ENCODE measurements at places on chromosomes 5 and 9.

DNA sequence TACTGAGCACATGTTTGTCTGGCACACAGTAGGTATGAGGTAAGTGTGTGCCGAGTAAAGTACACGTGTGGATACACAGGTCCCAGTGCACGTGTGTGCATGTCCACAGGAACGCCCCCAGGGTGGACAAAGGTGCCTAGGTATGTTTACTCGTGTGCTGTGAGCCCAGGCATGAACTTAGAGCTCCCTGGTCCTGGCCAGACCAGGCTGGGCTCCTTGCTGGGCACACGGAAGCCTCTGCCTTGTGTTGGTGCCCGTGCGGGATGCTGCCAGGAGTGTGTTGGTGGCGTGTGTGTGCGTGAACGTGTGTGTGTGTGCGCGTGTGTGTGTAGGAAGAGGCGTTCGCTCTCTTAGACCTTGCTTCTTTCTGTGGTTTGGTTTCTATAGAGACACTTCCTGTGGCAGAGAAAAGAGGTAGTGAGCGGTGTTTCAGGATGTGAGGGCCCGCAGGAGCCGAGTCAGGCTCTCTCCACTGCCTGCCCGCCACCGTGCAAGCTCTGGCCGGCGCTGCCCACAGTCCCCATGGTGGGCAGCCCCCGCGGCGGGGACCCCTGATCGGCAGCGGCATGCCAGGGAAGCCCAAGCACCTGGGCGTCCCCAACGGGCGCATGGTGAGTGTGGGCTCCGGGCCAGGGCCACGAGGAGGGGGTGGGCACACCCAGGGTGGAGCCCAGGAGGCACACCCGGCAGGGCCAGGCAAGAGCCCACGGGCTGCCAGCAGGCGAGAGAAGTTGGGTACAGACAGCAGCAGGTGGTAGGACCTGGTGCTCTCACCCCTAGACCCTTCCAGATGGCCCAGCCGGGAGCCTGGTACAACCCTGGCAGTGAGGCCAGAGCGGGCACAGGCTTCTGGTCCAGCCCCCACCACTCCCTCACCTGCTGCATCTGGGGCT is at the start of gene RGS14:
Gene RGS14 (plus strand): TSS at position 466 of the 893 bp plus-strand sequence. CDS start 101 bp downstream, at position 567.
- DNase-seq = peak; percentile 91

DNA sequence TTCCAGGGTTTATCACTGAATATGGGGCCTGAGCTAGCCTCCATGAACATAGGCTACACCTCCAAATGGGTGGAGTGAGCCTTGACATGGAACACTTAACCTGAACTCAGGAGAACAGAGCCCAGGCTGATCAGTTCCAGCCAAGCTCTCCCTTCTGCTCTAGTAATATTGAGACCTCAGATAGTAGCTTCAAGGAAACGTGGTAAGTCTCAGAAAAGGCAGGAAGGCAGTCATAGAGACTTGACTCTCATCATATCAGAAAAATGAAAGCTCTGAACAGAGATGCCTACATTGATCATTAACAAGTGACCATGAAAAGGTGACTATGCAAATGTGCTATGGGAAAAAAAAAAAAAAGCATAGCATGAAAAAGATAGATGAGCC is 40.5 kb upstream of the MYO10 start:
- no peak for DNase-seq

DNA sequence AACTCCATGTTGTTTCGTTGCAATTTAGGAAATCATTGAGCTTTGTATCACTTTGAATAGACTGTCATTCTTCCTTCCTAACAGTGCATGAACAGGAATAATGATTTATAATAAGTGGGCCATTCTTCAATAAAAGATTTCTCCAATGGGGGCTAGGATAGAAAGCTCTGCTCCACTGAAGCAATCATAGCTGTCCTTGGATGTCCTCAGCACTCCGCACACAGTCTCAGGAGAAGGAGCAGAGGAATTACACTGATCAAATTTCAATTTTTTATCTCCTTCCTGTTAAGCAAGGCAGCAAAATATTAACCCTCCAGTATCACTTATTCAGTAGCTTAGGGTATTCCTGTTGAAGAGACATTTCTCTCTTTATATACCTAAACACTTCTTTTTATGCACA is 532.7 kb upstream of the ST8SIA4 start:
- no peak for DNase-seq

- no peak for DNase-seq
Measured at GRCh38 chr5:167578977-167579692, 712.3 kb upstream of the WWC1 start.

DNA sequence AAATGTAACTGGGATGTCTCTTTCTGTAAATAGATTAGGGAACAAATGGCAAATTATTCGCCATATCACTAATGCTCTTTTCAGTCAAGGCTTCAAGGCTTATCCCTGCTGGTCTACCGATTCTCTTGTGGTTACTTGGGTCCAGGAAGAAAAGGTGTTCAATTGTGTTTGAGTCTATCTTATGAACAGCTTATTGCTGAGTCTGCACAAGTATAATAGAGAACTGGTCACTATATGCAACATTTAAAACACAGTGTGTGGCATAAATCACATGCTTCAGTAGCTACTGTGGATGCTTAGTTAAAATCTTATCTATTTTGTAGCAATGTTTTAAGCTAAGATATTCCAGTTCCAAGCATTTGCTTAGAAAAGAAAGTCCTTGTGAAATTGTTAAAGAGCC is 274.2 kb upstream of the FAM174A start:
- no peak for DNase-seq

DNA sequence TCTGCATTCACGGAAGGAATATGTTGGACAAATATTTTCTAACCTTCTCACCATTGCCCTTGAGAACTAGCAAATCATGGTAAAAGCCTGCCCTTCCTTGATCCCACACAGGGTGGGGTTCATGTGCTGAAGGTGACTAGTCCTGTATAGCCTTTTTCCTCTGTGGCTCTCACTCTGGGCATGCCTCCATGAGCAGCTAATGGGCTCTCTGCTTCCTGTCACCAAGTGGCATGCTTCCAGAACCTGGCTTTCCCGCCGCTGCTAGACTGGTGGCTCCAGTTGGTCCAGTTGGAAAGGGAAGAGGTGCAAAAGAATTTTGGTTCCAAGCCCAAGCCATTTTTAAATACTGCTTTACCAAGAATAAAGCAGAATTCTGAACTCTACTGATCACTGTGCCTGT is 35.5 kb downstream of the FBXO10 start:
- DNase-seq = no peak

GRCh38 chr5:38793099-38793498 is 52.7 kb upstream of the OSMR start:
- DNase-seq = no peak

DNA sequence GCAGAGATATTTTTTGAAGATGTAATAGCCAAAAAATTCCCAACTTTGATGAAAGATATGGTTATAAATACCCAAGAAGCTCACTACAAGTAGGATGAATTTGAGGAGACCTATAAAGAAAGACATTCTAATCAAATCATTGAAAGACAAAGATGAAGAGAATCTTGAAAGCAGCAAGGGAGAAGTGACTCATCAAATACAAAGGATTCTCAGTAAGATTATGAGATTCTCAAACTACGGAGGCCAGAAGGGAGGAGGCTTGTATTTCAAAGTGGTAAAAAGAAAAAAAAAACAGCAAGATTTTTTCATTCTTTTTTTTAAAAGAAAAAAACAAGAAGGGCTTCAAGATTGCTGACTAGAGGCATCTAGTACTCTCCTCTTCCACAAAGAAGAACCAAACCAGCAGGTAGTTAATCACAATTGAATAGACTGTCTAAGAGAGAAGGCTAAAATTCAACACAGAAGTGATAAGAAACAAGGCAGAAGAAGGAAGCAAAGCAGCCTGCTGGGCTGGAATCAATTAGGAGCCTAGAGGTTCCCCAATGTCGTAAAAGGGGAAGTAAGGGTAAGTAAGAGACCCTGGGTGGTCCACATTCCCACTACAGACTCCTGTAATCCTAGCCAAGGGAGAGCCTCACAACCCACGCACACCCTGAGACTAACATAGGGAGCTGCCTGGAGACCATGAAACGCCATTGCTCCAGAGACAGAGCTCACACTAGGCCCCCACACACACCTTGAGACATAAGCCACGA is 59.1 kb upstream of the NIPAL4 start:
- DNase-seq = no peak

- no peak for DNase-seq
Measured at GRCh38 chr9:82021198-82021597, 32.6 kb downstream of the SPATA31D1 start.

GRCh38 chr5:179243333-179243732 is 101.9 kb downstream of the ADAMTS2 start:
- peak; percentile 15 for DNase-seq

DNA sequence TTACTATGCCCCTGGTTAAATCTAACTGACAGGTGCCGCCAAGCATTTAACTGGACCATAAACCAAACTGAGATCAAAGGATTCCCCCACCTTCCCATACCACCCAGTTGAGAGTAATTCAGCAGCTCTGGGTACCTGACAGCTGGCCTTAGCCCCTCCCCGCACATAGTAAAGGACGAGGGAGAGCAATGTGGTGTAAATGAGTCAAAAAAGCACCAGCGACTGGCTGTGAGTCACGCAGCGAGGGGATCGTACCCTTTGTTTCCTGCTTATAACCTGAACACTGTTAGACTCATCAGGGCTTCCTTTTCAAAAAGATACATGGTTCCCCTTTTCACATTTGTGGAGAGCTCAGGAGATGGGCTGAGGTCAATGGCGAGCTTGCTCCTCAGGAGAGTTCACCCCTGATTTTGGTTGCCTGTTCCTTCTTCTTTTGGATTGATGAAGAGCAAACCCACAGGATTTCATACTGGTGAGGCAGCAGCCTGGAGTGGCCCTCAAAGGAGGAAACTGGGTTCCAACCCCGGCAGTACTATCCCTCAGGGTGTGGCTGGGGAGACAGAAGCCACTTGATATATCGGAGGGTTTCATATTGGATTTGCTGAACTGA is 71.5 kb downstream of the ANKRD33B start:
- DNase-seq = peak; percentile 88

- no peak for DNase-seq
Measured at GRCh38 chr9:127330501-127330900, 65.9 kb downstream of the GARNL3 start.

GRCh38 chr9:4662989-4663792 is 1.1 kb downstream of the PLPP6 start:
- no peak for DNase-seq

DNA sequence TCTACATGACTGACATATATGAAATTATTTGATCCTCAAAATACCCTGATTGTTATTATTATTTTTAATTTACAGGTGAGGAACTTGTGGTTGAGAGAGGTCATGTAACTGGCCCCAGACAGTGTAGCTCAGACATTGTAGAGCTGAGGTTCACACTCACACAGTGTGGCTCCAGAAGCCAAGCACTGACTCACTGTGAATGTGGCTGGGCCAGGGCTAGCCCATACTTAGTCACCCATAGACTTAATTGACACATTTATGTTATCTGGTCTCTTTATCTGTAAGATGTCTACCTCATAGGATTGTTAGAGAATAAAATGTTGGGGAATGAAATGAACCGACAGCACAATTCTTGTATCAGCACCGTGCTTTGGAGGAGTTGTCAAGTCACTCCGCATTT is 24.9 kb upstream of the CCDC112 start:
- DNase-seq = no peak

DNA sequence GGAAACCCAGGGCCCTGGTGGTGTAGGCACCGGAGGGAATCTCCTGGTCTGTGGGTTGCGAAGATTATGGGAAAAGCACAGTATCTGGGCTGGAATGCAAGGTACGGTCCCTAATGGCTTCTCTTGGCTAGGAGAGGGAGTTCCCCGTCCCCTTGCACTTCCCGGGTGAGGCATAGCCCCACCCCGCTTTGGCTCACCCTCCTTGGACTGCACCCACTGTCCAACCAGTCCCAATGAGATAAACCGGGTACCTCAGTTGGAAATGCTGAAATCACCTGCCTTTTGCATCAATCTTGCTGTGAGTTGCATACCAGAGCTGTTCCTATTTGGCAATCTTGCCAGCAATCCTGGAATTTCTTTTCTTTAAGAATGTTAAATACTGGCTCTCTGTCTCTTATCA is 1429.1 kb downstream of the MAT2B start:
- no peak for DNase-seq

DNA sequence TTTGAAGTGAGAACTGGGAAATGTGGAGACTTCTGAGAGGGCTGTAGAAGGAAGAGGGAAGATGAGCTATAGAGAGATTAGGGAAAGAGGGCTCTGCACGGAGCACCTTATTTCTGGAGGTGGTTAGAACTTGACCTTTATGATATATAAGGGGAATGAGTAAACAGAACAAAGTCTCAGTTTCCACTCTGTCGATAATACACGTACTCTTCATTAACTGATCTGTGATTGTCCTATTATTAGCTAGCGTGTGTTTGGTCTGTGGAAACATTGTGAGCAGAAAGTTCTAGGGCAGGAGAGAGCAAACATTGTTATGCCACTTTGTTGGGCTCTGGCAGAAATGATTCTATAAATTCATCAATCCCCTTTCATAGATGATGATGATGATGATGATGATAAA is 118.5 kb downstream of the UGCG start:
- no peak for DNase-seq

GRCh38 chr9:10411272-10411671 is 201.5 kb downstream of the PTPRD start:
- DNase-seq = no peak

- DNase-seq = no peak
Measured at GRCh38 chr9:79447762-79448161, 124.0 kb upstream of the TLE4 start.

- no peak for DNase-seq
Measured at GRCh38 chr9:114497727-114498382, 7.4 kb downstream of the WHRN start.

GRCh38 chr5:77316871-77317661 is 106.6 kb downstream of the PDE8B start:
- DNase-seq = no peak

- no peak for DNase-seq
Measured at GRCh38 chr5:113578091-113578490, 64.6 kb downstream of the YTHDC2 start.

GRCh38 chr9:88539246-88539645 is 4.3 kb downstream of the NXNL2 start:
- no peak for DNase-seq

DNA sequence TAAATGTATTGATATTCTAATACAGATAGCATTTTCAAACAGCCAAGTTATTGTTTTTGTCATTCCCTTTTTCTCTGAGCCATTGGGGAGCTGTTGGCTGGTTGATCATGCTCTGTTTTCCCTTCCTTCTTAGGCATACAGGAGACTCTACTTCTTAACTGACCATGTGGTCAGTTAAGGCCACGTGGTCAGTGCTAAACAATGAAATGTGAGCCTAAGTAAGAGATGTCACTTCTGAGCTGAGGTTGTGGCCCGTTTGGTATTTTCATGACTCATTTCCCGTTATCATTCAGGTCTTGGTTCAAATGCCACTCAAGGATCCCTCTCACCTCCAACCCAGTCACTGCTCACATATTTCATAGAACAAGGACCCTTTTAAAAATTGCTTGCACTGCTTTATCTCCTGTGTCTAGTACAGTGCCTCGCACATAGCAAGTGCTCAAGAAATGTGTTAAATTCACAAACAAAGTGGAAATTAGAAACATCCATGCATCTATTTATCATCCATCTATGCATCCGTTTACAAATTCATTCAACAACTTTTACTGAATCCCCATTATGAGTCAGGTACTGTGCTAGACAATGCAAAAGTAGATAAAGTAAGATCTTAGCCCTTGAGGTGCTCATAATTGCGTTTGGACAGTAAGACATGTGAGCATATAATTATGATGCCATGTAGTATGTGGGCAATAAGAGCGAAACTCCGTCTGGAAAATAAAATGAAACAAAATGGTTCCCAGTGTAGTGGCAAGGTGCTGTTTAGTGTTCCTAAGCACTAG is 50.7 kb downstream of the ARRDC3 start:
- no peak for DNase-seq

Measured in suppressor macrophage (primary cell).